ENCODE measurements at places on chromosomes 12 and 14.

- no peak for DNase-seq
These were observed 44.8 kb downstream of the ESR2 start for GRCh38 chr14:64249363-64249762.

- no peak for DNase-seq
These were observed 32.4 kb downstream of the CCDC177 start for GRCh38 chr14:69542311-69542710.

DNA sequence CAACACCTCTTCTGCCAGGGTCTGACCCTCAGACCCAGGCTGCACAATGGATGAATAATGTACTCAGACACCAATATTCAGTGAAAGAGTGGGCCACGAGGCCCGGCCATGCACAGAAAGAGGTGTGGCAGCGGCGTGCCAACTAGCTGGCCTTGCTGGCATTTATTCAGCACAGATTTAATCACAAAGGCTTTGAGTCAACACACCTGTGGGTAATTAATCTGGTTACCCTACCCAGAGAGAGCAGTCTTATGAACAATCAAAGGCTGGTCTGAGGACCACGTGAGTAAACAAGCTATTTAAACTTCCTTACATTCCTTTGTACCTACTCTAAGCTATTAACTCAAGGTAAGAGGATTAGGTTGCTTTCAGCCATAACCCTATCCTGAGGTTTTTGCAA, 324.8 kb downstream of the C12orf50 start:
- DNase-seq, result no peak

GRCh38 chr12:41365653-41366171, 177.6 kb downstream of the PDZRN4 start:
- no peak for DNase-seq

- no peak for DNase-seq
These were observed 77.7 kb upstream of the C14orf132 start for GRCh38 chr14:95961481-95961880.

DNA sequence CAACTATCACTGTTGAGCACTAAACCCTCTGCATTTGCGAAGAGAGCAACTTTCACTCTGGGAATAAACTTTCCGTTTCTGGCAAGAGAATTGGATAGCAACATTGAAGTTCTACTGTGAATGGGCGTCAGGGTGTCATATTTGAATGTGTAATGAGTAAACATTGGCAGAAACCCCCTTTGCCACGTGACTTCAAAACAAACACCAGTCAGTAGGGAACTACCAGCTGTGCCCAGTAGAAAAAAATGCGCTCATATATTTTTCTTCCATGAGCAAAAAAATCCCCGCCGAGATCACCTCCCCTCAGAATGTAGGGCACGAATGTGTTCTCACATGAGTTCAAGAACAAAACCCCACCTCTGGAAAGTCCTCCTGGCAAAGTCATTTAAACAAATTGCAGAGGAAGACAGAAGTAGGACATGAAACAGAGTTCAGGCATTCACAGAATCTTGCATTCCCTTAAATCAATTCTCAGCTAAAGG, 80.6 kb downstream of the BTG1 start:
- DNase-seq, result peak; percentile 57
